ENCODE measurements at places on chromosomes 6 and 20. TPM values are rescaled to one million over a fixed set of nuclear protein-coding genes. Genes with fewer than 3 reads are reported as not detected.

Gene ULBP3
- total RNA-seq, result not detected

Gene MYLK2
- total RNA-seq, result 3.1 TPM

Gene MYT1
- 0.57 TPM for total RNA-seq

Gene FGD2
- 200 TPM for total RNA-seq

Gene DST
- total RNA-seq, result 190 TPM
